ENCODE measurements at places on chromosomes 7 and 10.
A peak's percentile ranks its signal among the peaks of the same experiment; 100 is the strongest.

DNA sequence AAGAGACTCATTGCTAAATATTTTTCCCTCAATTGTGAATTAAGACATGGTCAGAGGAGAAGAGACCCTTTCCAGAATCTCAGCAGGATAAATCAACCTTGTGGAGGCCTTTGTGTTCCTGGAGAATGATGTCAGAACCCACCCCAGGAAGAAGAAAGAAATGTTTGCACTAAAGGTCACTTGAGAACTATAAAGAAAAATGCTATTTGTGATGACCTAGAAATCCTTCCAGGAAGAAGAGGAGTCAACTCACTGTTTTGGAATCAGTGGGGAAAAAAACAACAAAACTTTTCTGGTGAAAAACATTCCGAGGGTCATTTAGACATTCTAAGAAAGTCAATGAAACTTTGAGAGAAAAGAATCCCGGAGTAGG is 129.1 kb upstream of the ANKRD1 start:
- no peak for DNase-seq

DNA sequence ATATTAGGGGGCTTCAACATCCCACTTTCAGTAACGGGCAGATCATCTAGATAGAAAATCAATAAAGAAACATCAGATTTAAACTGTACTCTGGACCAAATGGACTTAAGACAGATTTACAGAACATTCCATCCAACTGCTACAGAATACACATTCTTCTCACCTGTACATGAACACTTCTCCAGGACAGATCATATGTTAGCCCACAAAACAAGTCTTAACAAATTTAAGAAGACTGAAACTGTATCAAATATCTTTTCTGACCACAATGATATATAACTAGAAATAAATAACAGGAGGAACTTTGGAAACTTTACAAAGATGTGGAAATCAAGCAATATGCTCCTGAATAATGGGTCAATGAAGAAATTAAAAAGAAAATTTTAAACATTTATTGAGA is 86.7 kb downstream of the MICU1 start:
- no peak for DNase-seq

GRCh38 chr10:132306864-132307751 is 642 bp downstream of the STK32C start:
- peak; percentile 74 for DNase-seq

GRCh38 chr7:85177316-85177715 is 9.5 kb downstream of the SEMA3D start:
- no peak for DNase-seq

GRCh38 chr10:43901744-43902504 is 253.2 kb upstream of the ZNF32 start:
- no peak for DNase-seq

DNA sequence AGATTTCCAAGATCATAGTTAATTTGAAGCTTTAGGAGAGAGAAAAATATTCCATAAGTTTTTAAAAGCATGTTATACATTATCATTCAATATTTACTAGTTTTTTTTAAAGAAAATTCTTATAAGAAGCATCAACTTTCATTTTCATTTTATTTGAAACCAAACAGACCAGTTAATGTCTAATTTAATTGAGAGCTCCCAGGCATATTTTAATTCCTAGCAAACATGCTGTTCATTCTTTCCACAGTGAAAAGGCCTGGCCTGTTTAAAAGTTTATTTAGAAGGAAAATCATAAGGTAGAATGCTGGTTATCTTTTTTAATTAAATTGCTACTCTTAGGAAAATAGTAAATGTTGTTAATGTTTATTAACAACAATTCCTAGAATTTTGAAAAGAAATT is 324.4 kb downstream of the PCLO start:
- no peak for DNase-seq

- DNase-seq = no peak
Observed at GRCh38 chr10:13887761-13888160, 301.0 kb downstream of the PRPF18 start.

GRCh38 chr7:149559711-149560110 is 62.1 kb upstream of the ZNF746 start:
- no peak for DNase-seq

DNA sequence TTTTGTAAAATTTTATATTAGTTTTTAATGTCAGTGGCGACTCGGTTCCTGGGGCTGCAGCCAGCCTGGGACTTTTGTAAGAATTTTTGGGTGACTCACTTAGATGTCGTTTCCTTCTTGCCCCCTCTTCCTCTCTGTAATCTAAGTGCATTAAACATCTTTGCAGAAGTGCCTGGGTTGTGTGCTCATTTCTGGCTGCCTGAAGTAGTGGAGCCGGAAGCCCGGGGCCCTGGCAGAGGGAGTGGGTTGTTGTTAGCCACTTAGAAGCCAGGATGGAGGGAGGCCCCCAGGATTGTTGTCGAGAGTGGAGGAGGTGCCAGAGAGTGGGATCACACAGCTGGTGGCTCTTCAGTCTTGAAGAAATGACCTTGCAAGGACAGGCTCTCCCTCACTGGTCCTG is 11.0 kb upstream of the TRIM8 start:
- DNase-seq = no peak

GRCh38 chr10:103949728-103950127 is 17.2 kb upstream of the SLK start:
- DNase-seq = no peak

DNA sequence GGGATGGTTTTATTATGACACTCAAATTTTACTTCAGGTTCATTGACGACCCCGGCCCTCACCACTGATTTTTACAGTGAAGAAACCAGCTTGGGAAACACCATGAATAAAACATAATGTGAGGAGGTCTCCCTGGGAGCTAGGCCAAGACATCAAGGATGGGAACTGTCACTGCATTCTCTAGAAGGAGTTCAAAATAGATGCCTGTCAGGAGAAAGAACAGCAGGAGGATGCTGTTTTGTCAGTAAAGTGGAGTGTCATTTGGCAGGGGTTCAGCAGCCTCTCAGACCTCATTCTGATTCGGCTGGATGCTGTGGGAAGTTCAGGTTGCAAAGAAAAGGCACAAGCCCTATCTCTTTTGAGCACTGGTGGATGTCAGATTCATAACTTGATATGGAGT is 360.3 kb upstream of the C7orf33 start:
- DNase-seq = no peak

GRCh38 chr10:132455986-132456847 is 59.2 kb downstream of the PWWP2B start:
- DNase-seq = no peak

DNA sequence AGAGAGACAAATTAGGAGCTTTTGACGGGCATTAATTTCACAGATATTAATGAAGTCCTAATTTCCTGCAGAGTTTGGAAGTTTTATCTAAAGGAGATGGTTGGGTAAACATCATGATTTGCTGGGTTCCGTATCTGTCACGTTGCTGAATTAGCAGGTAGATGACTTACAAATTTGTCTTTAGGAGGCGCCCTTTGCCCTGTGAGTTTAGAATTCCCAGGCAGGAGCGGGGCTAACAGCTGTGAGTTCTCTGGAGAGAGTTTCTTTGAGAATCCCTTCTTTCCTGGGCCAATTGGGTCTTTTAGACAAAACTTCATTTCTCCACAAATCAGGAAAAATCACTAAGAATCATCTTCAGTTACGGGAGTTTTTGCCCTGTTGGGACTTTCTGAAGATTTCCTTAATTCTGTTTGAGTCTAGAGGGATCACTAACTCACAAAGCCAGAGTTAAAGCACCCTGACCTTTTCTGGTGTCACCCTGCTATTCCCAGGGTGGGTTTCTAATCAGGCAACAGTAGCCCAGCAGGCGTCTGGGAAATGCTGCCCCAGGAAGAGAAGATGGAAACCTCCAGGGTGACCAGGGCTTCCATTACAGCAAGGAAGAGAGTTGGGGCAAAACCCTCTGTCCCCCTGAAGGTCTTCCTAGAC is 63.7 kb downstream of the PRKCQ start:
- no peak for DNase-seq

- no peak for DNase-seq
Observed at GRCh38 chr10:52297747-52298146, 16.3 kb upstream of the DKK1 start.

Measured in LNCaP clone FGC (cell line).